ENCODE measurements at places on chromosomes 3 and 15.

DNA sequence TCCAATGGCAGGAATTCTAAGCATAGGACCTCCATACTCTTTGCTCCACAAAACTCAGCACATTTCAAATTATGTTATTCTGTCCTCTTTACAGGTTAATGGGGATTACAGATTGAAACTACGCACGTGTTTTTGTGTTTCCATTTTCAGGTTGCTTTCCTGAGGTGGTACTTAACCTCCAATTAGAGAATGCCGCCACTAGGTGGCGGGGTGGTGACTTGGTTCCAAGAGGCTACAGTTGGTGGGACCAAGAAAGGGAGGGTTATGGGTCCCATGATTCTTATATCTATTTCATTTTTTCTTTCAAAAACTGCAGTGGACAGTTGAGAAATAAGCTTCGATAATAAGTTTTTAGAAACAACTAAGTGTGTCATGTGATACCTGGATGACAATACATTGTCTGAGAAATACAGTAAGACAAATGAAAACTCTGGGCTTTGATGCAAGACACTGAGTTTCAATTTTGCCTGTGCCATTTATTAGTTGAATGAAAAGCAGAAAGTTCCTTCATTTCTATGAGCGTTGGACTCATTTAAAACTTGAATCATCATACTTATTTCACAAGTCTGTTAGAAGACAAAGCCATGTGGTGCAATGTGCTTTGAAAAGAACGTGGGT is 539.0 kb downstream of the FGF12 start:
- DNase-seq = peak; percentile 30

DNA sequence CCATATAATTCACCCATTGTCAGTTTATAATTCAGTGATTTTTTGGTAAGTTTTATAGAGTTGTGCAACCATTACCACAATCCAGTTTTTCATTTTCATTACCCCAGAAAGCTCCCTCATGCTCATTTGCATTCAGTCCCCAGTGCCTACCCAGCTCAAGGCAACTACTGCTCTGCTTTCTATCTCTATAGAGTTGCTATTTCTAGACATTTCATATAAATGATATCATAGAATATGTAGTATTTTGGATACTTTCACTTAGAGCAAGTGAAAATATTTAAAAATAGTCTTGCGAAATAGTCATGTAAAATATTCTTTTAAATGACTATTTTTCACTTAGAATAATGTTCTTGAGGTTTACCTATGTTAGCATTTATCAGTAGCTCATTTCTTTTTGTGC is 42.1 kb downstream of the ZNF654 start:
- no peak for DNase-seq

- no peak for DNase-seq
These were observed 30.7 kb downstream of the SCN11A start for GRCh38 chr3:39021029-39021428.

GRCh38 chr15:43550527-43551363 is 33.3 kb downstream of the MAP1A start:
- DNase-seq = no peak

DNA sequence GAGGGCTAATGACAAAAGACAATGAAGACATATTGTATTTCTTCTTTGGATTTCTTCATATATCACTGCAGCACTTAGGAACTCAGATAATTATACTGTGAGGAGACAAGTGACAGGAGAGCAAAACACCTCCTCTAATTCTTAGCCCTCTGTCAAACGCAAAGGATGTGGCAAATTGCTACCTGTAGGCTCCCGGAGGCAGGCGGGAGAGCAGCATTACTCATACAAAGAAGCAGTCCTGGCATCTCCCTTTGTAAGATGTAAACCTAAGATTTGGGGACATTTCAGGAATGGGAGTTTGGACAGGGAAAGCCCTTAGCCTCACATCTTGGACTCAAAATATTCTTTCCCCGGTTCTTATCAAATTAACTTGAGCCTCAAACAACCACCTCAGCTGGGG is 460.8 kb downstream of the SOX2 start:
- DNase-seq = no peak

DNA sequence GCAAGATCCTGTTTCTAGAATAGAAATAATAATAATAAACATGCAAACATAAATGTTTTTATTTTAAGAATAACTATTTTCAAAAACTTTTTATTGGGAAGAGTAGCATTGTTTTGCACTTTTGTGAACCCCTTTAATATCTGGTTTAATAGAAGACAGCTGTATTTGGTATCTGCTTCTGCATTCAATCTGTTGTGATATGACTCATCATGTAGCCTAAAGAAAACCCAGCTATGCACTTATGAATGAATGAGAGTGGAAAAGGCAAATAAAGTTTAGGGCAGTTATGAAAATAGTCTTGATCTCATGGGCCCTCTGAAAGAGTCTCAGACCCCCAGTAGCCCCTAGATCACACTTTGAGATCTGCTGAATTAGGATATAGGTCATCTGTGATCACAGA is 100.4 kb upstream of the PPP2R3A start:
- DNase-seq = no peak

DNA sequence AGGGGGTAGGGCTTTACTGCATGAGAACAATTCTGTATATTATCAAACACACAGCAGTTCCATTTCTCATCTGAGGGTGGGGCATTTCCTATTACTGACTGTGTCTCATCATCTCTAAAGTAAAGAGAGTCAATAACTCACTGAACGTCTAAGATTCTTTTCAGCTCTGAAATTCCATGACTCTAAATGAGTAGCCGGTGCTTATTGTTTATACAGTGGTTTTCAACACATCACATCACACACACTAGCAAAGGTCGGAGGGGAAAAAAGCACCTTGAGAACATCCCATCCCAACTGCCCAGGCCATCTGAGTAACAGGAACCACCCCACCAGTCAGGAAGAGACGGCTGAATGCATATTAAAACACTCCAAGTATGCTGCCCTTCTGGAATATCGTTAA is 196.0 kb downstream of the SUCLG2 start:
- no peak for DNase-seq

DNA sequence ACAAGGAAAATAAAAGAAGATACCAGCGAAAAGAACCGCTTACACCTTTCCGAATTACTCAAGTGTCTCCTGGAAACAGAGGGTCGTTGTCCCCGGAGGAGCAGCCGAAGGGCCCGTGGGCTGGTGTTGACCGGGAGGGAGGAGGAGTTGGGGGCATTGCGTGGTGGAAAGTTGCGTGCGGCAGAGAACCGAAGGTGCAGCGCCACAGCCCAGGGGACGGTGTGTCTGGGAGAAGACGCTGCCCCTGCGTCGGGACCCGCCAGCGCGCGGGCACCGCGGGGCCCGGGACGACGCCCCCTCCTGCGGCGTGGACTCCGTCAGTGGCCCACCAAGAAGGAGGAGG is 325 bp downstream of the ALCAM start:
- DNase-seq = no peak

- DNase-seq = no peak
These were observed 418 bp downstream of the ALPK3 start for GRCh38 chr15:84817466-84818081.

GRCh38 chr3:195160257-195160898 is 110.6 kb downstream of the XXYLT1 start:
- DNase-seq = peak; percentile 30

- no peak for DNase-seq
These were observed 9.5 kb upstream of the OXSR1 start for GRCh38 chr3:38155825-38156224.

GRCh38 chr15:97961067-97961954 is 808 bp downstream of the ARRDC4 start:
- DNase-seq = peak; percentile 20

DNA sequence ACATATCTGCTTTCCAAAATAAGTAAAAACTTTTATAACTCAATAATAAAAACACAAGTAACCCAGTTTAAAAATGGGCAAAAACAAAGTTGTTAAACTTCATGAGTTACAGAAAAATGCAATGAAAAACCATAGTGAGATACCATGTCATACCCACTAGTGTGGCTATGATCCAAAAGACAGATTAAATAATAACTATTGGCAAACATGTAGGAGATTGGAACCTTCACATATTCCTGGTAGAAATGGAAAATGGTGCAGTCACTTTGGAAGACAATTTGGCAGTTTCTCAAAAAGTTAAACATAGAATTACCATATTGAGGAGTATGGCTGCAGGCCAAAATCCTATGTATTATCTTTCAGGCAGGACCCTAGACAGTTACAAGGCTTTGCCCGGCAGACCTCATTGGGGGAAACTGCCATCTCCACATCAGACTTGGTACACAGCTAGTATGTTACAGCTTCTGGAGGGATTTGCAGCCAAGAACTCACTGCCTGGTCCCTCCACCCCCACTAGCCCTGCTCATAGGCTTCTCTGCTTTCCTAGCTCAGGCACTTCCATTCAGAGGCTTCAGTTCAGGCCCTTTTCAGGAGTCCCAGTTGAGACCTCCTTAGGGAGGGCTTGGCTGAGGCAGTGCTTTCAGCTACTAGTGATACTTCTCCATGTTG is 147.8 kb downstream of the NEK10 start:
- no peak for DNase-seq

DNA sequence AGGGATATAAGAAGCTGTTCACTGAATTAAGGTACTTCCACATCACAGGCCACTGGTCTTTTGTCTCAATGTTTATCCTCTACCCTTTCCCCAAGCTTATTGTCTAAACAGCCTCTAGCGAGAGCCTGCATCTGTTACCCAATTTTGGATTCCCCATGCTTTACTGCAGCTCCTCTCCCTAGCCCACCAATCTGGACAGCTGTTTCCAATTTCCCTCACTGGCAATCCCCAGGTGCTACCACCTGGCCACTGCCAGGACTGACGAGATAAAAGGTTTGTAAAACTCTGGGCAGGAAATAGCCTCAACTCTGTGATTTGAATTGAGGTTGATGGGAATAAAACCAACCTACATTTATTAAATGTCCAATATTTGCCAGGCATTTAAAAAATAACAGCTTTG is 58.0 kb upstream of the TEX9 start:
- no peak for DNase-seq

DNA sequence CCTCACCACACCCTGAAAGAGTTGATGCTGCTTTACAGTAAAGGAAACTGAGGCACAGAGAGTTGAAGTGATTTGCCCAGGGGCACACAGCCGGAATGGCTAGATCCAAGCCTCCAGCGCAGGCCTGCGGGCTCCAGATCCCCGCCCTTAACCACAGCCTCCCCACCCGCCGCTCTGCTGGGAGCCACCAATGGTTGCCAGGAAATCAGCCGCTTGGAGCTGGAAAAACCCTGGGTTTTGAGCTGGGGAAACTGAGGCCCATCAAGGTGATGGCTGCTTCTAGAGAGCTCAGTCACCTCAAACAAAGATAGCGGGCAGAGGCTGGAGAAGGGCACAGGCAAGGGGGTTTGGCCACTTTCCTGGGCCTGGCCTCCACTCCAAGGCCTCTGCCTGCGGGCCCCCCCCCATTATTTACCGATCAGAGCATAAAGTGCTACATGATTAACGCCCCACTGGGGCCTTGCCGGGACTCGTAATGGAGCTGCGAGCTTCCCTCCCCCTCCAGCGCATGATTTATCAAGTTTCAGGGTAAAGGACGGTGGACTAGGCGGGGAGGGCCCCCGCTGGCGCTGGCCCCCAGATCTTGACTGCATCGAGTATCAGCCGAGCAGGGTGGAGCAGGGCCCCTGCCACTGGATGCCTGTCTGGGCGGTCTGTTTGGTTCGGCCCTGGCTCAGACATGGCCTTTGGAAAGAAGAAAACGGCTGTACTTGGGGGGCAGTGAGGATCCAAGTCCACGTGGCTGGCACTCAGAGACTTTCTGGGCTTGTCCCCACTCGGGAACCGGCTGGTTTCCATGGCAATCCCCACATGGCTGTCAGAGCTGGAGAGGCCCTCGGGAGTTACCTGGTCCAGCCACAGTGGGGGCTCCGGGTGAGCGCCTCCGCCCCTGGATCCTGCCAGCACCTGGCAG is 9.1 kb downstream of the PLXND1 start:
- DNase-seq = peak; percentile 51

DNA sequence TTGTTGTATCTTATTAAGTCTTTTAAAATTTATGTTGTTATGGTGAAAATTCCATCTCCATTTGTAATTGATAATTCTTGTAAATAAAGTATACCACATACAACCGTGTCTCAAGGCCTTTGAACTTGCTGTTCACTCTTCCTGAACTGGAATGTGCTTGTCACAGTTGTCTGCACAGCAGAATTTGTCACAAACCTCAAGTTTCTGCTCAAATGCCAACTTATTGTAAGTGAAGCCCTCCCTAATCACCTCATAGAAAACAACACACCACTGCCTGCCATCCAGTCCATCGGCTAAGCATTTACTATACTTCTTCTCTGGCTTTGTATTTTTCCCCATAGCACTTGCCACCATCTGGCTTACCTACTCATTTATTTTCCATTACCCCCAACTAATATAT is 192.3 kb downstream of the THRB start:
- no peak for DNase-seq

DNA sequence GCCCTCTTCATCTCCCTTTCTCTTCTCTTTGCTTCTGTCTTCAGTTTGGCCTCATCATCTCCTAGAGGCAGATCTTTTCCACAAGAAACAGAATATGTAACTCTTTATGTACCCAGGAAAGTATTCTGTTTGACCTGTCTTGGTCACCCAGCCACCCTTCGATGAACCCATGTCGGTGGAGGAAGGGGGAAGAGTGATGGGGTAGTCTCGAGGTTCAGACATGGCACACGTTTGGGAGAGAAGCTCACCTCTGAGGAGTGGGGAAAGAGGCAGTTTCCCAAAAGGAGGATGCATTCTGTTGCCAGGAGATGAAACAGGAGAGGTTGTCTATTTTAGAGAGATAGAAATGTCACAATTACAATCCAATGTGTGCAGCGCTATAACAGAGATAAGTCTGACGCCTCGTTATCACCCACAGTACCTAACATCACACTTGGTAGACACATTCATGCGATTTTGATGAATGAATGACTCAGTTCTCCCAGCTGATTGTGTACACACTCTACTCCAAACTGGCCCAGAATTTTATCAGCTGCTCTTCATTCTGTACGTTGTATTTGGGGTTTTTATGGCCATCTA is 722 bp upstream of the CCDC50 start:
- DNase-seq = no peak

DNA sequence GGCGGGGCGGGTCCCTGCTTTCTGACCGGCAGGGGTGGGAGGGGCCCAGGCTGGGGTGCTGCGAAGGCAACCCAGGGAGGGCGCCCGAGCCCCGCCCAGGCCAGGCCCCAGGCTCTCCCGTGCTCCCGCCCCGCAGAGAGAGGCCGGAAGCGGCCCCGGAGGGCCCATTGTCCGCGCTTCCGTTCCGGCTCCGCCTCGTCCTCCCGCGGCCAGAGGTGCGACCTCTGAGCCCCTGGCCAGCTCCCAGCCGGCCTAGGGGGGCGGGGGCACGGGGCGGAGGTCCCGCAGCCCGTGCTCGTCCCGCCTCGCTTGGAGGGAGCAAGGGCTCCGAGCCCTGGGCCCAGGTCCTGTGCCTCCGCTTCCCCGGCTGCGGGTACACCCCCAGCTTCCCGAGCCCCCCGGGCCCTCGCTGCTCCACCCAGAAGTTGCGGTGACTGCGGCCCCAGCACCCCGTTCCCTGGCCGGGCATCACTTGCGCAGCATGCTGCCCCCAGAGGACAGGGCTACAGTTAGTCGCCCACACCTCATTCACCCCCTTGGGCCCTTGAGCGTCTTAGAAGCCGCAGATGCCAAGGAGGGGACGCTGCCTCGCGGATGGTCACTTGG is 20.4 kb upstream of the PLXND1 start:
- DNase-seq = peak; percentile 83

GRCh38 chr3:184306341-184306972 is 7.4 kb downstream of the PSMD2 start:
- no peak for DNase-seq

- DNase-seq = peak; percentile 5
These were observed 516.7 kb downstream of the MECOM start for GRCh38 chr3:169146866-169147237.

- DNase-seq = no peak
These were observed 31.8 kb downstream of the UMPS start for GRCh38 chr3:124761935-124762660.

Data from SW480 (cell line).